Cerebellar nuclear complex (tissue), 1 donor: ENCODE measurements at places on chromosomes 3 and 15.

- no peak for DNase-seq
These were observed 21.8 kb upstream of the MUSTN1 start for GRCh38 chr3:52856666-52857065.

GRCh38 chr3:153290268-153291015 is 128.4 kb downstream of the RAP2B start:
- no peak for DNase-seq

DNA sequence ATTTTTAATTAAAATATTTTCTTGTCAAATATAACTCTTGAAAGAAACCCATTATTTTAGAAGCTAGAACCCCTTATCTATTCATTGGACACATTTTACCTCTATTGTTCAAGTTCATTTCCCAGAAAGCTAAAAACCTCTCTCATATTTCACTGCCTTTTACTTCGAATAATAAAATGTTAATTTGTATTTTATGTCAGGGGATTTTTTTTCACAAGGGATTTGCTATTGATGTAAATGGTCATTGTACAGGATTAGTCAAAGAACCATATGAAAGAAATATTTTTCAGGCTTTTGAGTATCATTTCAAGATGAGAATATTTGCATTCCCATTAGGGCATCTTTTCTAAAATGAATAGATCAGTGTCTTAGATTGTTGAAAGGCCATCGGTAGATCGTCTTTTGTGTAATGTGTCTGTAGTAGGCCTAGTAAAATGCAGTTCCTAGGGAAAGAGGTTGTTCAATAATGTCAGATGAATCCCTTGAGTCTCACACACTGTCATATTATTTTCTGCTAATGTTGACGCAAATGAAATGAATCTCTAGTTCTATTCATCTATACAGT is 114.5 kb downstream of the ROBO1 start:
- DNase-seq = no peak

- peak; percentile 5 for DNase-seq
These were observed at the start of gene CSPG5 for GRCh38 chr3:47578691-47579632. Gene CSPG5, minus strand, starts transcription at chr3:47578865. Its CDS starts 172 bp downstream, at chr3:47578693.

DNA sequence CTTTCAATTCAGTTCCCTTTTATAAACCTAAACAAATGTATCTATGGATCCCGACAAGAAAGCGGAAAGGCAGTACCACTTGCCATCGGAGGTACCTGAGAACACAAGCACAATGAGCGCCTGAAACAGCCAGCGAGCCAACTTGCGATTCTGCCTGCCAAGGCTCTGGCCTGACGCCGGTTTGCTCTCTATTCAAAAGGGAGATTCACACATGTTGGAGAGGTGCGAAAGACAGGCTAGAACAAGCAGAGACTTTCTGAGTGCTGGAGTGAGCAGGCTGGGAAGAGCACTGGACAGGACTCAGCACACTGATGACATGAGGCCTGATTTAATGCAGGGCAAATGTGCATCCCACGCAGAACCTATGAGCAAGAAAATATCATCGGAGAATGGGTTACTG is 17.7 kb upstream of the PRR23E start:
- peak; percentile 53 for DNase-seq

- no peak for DNase-seq
These were observed 105.4 kb downstream of the LINGO1 start for GRCh38 chr15:77527164-77527778.

GRCh38 chr3:155753038-155753639 is 8.3 kb upstream of the PLCH1 start:
- DNase-seq = no peak

DNA sequence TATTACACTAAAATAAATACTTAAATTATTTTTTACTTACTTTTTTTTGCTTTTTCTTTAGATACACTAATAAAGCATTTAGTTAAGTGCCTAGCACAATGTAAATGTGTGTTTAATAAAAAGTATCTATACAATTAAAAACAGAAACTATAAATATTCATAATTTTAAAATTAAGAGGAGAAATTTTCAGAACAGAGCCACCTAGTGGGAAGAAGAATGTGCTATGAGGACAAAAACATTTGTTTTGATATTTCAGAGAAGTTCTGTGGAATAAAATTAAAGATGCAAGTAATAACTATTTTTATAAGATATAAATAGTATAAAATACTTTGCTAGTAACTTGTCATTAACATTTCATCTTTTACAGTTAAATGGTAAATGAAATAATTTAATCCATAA is 33.6 kb upstream of the PLSCR5 start:
- no peak for DNase-seq

- no peak for DNase-seq
These were observed 11.2 kb downstream of the TNFSF10 start for GRCh38 chr3:172511783-172512762.

GRCh38 chr3:192467230-192468140 is 259.9 kb downstream of the FGF12 start:
- peak; percentile 54 for DNase-seq

DNA sequence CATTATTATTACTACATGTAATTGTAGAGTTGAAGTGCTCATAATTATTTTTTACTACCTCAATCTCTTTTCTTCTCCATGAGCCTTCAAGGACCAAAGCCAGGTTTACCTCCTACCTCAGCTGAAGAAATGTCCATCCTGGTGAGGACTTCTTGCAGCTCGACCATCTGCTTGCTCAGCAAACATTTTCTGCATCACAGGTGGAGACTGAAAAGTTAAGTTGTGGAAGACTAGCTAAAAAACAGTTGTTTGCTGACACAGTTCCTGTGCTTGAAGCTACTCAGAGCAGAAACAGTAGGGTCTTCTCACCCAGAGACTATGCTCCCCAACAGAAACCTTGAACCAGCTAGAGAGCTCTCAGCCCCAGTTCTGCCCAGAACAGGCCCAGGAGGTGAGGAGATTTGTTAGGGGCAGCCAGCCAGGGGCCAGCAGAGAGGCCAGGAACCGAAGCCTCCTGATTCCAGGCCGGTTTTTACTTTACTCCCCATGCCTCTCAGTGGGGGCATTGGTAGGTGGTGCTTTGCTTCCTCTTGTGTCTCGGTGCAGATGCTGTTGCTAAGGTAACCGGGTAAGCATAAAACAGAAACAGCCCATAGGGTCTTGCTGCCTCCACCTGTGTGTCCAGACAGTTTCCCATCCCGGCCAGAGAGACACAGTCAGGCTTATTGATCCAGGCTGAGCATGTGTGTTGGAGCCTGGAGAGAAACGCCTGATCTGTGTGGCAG is 54.9 kb downstream of the CCNL1 start:
- DNase-seq = no peak

- no peak for DNase-seq
These were observed 1.4 kb downstream of the TOMM70 start for GRCh38 chr3:100399341-100400071.

DNA sequence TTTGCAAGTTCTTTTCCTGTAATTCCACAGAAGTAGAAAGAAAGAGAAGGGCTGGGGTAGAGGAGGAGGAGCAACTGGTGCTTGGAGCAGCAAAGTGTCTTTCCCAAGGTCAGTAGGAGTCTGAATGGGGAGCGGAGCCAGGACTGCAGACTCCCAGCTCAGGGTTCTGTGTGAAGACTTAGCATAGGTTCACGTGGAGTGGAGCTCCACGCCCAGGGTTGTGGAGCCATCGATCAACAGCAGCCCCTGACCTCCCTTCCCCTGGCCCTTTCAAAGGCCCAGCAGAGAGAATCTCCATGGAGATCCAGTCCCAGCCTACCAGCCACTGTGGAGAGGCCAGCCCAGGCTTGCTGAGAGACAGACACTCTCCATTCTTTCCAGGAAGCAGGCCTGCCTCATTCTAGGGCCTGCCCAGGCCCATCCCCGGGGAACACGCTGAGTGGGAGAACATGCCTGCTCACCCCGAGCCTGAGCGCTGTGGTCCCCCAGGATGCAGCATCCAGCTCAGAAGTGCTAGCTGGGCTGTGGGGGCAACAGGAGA is 62.1 kb downstream of the CORO2B start:
- DNase-seq = no peak
